ENCODE measurements at places on chromosomes 3 and 15. TPM values are rescaled to one million over a fixed set of nuclear protein-coding genes. Genes with fewer than 3 reads are reported as not detected.

RASGRP1 gene
- not detected for total RNA-seq

C2CD4A gene
- total RNA-seq = 0.20 TPM

OCA2 gene
- 1.7 TPM for total RNA-seq

NUP210 gene
- total RNA-seq = 2.4 TPM

NDN gene
- 115 TPM for total RNA-seq

CLDN11 gene
- total RNA-seq = 0.44 TPM

GOLGA6L2 gene
- not detected for total RNA-seq

EPHB1 gene
- 16.3 TPM for total RNA-seq

CTXND1 gene
- 0.39 TPM for total RNA-seq

KCTD6 gene
- total RNA-seq = 21.1 TPM

SATB1 gene
- total RNA-seq = 80.5 TPM

TMEM207 gene
- not detected for total RNA-seq

ATP13A5 gene
- not detected for total RNA-seq

STRIT1 gene
- total RNA-seq = not detected

HIGD2B gene
- not detected for total RNA-seq

CHRNA5 gene
- total RNA-seq = 55.3 TPM

CHRD gene
- total RNA-seq = 47.1 TPM

PIGBOS1 gene
- total RNA-seq = 14.4 TPM

TGM4 gene
- not detected for total RNA-seq

BLOC1S6 gene
- 38.7 TPM for total RNA-seq

RHCG gene
- total RNA-seq = not detected

CRYGS gene
- total RNA-seq = 3.7 TPM

CHCHD6 gene
- 17.2 TPM for total RNA-seq

CORO2B gene
- total RNA-seq = 16.3 TPM

TIMP4 gene
- total RNA-seq = not detected

TLR9 gene
- total RNA-seq = 0.37 TPM

FEZF2 gene
- 0.49 TPM for total RNA-seq

PCYT1A gene
- 37.0 TPM for total RNA-seq

C3orf49 gene
- total RNA-seq = not detected

LRRC2 gene
- not detected for total RNA-seq

CCR5 gene
- not detected for total RNA-seq

WHAMM gene
- 4.2 TPM for total RNA-seq

PPM1L gene
- total RNA-seq = 81.4 TPM

TRPM1 gene
- total RNA-seq = not detected

SLCO2A1 gene
- not detected for total RNA-seq

DNAJB11 gene
- total RNA-seq = 57.6 TPM

TNFSF10 gene
- not detected for total RNA-seq

CLDN16 gene
- not detected for total RNA-seq

RBMS3 gene
- total RNA-seq = 65.1 TPM

THAP10 gene
- total RNA-seq = 3.3 TPM

GPR176 gene
- total RNA-seq = 15.9 TPM

CAPN3 gene
- total RNA-seq = 1.8 TPM

CCR1 gene
- total RNA-seq = not detected

VIPR1 gene
- total RNA-seq = not detected

ANP32A gene
- 134 TPM for total RNA-seq

SLC9C1 gene
- total RNA-seq = not detected
